D341Med (cell line): ENCODE measurements at places on chromosomes 7 and 10.
A peak's percentile ranks its signal among the peaks of the same experiment; 100 is the strongest.

DNA sequence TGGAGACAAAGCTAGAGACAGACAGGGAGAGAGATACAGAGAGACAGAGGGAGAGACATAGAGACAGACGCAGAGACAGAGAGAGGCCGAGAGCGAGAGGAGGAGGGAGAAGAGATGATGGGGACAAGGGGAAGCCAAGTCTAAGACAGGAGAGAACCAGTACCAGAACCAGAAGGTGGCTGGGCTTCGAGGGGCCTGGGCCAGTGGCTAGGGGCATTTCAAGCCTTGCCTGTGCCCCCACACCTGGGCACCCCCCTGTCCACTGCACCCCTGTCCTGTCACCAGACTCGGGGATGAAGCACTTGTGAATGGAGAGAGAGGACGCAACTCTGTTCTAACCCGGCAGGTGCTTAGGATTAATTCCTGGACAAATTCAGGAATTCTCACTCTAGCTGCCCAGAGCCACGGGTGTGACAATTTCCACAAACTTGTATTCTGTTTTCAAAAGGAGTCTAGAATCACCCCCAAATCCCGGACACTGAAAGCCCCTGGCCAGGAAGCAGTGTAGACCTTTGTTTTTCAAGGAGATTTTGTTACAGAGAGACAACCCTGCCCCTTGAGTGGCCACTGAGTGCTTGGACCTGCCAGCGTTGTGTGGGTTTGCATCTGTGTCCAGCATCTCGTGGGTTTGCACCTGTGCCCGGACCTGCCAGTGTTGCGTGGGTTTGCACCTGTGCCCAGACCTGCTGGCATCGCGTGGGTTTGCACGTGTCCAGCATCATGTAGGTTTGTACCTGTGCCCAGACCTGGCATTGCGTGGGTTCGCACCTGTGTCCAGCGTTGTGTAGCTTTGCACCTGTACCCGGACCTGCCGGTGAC is 157.3 kb downstream of the WDR37 start:
- peak; percentile 12 for DNase-seq

DNA sequence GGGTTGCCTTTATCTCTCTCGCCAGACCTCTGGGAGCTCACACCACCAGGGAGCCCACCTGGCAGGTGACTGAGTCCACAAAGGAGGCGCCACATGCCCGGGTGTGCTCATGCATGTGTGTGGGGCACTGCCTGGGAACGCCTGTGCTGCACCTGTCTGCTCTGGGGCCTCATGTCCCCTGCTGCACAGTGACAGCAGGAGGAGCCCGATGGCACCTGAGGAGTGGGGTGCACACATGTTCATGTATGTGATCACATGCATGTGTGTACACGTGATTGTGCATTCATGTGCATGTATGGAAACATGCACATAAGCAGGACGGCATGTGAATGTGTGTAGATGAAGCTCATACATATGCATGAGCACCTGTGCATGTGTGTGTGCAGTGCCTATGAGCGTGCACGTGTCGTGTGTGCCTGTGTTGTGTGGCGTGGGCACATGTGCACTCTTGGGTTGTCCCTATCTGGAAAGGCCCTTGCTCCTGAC is 22.0 kb downstream of the YKT6 start:
- DNase-seq, result no peak

DNA sequence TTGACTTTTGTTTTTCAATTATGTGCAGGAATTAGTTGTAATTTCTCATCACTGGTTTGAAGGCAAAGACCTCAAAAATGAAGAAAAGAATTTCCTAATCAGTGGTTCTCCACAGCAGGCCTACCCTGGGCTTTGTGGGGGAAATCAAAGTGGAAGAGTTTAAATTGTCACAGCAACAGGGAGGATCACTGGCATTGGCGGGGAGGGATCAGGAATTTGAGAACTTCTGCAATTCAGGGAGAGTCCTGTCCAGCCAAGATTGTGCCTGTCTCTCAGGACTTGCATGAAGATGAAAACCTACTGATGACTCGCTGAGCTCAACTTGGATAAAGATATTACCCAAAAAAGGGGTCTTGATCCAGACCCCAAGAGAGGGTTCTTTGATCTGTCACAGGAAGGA is 70.1 kb downstream of the HACD1 start:
- no peak for DNase-seq

DNA sequence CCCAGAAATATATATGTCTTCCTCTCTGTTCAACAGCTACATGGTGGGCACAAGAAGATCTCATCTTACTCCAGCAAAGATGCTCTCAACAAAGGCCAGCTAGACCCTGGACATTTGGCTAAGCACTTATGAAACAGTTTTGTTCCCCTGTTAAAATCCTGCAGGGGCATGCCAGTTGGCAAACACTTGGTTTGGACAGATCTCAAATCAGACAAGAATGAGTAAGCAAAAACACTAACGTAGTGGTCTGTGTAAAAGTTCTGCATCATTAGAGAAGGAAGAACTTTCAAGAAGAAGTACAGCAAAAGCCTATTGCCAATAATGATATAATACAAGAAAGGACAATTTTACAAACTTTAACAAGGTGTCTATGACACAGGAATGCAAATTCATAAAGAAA is 125.6 kb downstream of the CALN1 start:
- no peak for DNase-seq

GRCh38 chr10:11165591-11166543 is 148.2 kb downstream of the CELF2 start:
- DNase-seq, result peak; percentile 65

- DNase-seq, result no peak
Measured at GRCh38 chr7:1081931-1082401, 5.9 kb upstream of the GPER1 start.

DNA sequence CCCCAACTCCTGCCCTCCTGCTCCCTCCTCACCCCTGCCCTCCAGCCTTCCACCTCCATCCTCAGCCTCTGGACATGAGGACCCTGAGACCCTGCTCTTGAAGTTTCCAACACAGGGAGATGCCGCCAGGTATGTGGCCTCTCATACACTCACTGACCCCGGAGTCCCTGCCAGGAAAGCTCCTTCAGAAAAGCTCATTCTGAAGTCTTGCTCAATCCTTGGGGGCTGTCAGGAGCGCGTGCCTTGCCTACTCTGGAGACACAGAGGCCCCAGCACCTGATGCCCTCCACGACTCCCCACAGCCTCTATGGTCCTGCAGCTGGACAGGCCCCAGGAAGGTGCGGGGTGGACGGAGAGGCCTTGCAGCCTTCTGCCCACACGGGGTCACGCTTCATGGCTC is 11.0 kb downstream of the NUDT1 start:
- no peak for DNase-seq

DNA sequence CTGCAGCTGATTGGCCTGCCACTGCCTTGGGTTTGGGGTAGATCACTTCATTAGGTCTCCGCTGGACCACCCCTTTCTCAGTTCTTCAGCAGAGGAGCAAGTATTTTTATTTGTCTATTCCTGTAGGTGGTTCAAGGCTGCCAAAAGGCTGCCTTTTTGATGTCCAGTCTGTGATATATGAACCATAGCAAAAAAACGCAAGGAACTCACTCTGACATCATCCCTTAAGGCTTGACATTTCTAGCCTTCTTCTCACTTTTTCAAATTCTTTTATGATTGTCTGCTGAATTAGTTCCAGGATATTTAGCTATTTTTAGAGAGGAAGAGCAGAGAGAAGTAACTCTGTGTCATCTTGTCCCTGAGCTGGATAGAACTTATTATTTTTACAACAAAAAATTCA is 269.2 kb downstream of the BAMBI start:
- DNase-seq, result no peak

DNA sequence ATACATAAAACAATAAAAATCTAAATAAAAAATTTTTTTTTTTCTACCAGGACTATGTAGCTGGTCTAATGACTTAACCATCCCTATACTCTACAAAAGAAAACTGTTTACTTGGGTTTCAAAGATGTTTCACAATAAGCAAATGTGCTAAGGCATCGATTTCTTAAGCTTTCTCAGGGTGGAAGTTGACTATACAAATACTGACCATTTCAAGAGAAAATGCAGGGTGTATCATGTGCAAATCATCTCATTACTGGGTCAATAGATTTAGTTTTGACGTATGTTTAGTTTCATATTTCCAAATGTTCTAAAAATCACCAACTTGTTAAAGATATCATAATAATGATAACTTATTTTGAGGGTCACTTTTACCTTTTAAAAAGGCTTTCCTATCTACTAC is 7.5 kb downstream of the NRP1 start:
- DNase-seq, result no peak

DNA sequence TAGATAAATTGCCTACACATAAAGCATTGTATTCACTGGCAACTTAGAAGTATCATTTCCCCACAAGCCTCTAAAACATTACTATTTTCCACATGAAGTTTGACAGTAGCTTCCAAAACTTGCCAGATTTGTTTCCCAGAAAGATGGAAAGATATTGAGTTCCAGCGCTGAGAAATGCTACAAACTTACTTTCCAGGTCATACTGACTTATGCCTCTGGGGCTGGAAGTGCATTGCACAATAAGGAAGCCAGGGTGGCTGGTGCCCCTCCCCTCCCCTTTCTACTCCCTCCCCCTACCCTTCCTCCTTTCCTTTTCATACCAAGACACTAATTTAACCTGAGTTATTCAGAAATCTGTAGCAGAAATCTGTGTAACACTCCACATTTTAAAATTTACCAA is 212.6 kb downstream of the WDR37 start:
- no peak for DNase-seq

DNA sequence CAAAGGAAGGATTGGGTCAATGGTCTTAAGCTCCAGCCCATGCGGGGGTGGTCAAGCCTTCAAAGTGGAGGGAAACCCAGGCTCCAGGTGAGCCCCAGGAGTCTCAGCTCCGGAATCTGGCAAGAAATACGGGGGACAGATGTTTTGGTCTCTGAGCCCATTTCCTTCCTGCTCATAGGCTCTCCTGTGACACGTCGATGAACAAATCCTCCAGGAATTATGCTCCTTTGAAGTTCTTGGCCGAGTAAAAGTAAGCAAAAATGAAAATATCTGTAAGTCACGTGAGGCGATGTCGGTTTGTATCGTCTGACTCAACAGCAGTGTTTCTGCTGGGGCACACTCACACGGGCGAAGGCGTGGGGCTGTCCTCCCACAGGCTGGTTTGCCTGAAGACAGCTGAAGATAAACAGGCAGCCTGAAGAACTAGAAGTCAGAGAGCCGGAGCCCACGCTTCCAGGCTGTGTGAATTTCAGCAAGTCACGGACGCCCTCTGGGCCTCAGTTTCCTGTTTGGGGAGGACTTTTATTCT is 52.6 kb upstream of the SMNDC1 start:
- DNase-seq, result no peak

- DNase-seq, result no peak
Measured at GRCh38 chr7:27158436-27159265, 2.2 kb upstream of the HOXA7 start.

DNA sequence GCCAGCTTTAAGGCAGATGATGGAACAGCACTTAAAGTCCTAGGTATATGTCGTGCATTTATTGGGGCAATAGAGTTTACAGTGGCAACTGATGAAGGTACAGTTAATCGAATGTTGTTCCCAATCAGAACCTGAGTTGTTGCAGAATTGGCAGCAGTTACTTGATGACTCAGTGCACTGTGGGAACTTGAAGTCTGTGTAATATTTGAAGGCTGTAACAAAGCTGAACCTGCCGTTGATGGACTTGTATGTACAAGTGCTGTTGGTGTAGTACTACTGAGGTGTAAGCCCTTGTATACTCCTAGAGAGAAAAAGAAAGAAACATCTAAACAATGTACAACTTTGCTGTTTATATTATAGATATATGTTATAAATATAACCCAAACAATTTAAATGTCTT is 75.3 kb downstream of the EPC1 start:
- no peak for DNase-seq

DNA sequence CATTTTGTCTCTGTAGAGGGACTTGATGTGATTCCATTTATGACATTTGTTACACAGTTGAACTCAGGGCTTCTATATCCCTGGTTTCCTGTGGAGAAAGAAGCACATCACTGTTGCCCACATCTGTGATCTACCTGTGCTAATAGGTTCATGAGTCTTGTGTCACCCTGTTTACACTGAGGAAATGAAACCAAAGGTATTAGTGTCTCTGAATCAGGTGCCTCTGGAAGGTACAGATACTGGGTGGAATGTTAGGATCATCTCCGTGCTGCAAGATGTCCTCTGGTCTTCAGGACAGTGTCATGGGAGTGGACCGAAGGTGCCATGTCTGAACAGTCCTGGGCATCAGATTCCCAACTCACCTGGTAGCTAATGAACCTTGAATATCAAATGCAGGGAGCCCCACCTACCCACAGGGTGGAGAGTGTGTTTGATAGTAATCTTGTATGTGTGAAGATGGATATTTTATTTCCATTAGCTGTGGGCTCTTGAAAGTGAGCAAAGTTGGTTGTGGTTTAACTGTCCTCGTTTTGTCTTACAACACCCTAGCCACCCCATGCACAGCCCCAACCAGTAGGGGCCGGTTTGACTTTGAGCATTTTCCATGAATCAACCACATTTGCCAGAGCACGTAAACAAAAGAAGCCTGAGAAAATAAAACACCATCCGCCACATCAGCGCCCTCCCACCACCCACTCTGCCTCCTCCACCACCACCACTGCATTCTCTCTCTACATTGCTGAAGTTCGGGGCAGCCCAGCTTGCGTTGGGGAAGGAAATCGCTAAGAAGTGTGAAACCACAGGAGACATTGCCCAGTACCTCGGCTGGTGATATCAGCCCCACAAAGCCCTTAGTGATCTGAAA is 40.7 kb downstream of the TARP start:
- no peak for DNase-seq

- peak; percentile 45 for DNase-seq
Measured at GRCh38 chr10:11164803-11165590, 147.3 kb downstream of the CELF2 start.

DNA sequence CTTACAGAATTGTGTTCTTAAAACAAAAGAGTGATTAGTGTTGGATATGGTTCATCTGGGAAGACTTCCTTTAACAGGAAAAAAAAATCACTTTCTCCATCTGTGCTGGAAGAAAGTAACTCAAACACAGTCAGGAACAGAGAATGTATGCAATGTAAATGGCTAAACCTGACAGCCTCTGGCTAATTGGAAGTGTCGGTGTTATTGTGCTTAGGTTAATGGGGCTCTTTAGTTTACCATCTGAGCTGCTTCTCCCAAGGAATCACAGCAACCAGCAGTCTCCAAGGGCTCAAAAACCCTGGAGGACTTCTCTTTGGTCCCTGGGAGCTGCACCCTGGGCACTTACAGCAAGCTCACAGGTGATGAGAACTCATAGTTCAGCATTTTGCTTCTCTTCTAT is 724.5 kb downstream of the LRMDA start:
- no peak for DNase-seq
